CD4-positive, alpha-beta T cell treated with Interleukin-2 at 100 ng/mL for 4 hours (primary cell): ENCODE measurements at places on chromosomes 12 and 14.

- no peak for DNase-seq
Observed at GRCh38 chr12:20497707-20498106, 129.4 kb downstream of the PDE3A start.

GRCh38 chr12:57881475-57881874 lies 34.9 kb upstream of the CTDSP2 start:
- DNase-seq = no peak

DNA sequence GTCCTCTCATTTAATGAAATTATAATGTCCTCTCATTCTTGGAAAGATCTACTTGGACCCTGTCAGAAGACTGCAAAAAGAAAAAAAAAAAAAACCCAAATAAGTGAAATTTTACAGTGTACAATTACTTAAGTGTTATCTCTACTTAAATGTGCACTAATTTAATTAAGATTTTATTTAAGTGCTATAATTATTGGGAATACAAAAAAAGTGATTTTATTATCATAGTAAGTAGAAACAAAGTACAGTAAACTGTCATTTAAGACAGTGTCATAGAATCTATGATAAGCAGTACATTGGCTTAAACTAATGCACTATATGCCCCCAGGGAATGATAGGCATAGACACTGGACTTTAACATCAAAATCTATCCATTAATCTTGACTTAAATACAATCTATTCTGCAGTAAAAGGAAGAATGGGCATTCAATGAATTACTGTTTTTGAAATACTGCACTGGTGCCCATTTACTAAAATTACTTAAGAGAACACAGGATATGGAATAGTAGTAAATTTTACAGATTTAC lies 23.3 kb downstream of the INSM2 start:
- DNase-seq = no peak

- no peak for DNase-seq
Observed at GRCh38 chr12:102317155-102317554, 119.5 kb upstream of the PMCH start.

- DNase-seq = no peak
Observed at GRCh38 chr14:88045705-88046104, 40.8 kb downstream of the GPR65 start.

GRCh38 chr14:31268216-31268615 lies 60.6 kb upstream of the HECTD1 start:
- DNase-seq = no peak

- DNase-seq = no peak
Observed at GRCh38 chr14:73862480-73862879, 10.8 kb downstream of the PTGR2 start.

DNA sequence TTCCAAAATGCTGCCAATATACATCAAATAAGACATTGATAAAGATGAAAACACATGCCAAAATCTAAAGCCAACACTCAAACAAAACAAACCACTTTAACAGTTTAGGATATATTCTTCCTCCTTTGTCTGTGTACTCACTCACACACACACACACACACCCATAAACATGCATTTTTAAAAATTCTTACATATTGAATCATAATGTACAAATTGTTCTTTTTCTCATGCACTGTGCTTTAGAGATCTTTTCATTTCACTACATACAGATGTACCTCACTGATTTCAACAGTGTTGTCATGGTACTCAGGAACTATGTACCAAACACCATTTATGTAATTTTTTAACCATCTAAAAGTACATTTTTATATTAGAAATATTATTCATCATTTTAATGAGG lies 9.5 kb upstream of the RERG start:
- DNase-seq = no peak

DNA sequence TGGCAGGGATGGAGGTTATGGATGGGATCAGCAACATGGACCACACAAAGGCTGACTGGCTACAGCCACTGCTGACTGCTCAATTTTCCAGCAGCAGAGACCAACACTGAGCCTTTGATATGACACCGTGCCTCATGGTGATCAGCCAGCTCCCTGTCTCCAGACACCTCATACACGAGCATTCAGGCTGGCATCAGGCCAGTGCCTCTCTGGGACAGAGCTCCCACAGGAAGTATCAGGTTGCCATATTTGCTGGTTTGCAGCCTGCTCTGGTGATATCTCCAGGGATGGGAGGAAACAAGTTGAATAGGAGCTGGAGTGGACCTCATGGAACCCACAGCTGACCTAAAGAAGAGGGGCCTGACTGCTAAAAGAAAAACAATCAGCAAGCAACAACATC lies 471.2 kb upstream of the ATXN7L3B start:
- DNase-seq = no peak

DNA sequence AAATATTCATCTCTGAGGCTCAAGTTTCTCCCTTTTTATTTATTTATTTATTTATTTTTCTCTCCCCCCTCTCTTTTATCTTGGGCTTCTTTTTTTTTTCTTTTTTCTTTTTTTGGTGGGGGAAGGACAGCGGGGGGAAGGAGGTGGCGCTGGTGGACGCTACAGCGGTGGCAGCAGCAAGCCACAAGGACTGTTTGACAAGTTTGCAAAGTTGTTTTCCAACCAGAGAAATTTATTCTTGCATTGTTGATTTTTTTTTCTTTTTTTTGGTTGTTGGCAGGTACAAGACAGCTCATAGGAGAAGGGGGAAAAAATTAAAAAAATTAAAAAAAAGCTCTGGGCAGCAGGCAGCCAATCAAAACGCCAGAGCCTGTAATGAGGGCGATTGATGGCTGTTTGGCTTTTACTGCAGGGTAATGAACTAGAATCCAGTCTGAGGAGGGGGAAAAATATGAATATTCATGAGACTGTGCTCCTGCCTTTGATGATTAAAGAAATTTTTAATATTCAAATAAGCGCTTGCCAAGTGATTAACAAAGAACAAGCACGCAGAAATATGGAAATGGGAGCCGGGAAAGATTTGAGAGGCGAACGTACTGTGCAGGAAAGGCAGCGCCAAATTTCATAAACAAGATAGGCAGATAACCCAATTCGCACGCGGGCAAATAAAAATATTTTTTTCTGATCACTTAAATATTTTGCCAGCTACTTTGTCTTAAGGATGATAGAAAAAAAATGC lies 36.2 kb downstream of the BCL11B start:
- DNase-seq = no peak

- no peak for DNase-seq
Observed at GRCh38 chr14:68374682-68375081, 418.2 kb downstream of the ZFP36L1 start.

DNA sequence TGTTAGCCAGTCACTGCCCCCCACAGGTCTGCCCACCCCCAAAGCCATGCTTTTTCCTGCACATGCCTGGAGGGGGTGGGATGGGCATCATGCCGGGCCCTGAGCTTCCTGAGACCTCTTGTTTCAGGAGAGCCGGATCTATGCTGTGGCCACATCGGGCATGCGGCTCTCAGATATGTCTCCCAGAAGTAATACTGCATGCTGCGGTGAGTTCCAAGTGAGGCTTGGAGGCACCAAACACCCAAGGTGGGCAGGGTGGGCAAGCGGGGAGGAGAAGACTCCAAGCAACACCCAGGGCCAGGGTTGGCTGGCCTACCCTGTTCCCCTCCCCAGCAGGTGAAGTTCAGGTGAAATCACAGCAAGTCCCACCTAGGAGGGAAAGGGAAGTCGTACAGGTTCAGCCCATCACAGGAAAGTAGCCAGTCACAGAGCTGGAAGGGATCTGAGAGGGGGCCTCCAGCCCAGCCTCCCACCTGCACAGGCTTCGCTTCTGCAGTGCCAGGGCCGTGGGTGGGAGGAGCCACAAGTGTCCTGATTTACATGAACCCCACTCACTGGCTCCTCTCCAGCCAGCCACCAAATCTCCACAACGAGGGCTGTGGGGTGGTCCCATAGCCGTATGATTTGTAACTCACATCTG lies 30.9 kb downstream of the PIGH start:
- no peak for DNase-seq

DNA sequence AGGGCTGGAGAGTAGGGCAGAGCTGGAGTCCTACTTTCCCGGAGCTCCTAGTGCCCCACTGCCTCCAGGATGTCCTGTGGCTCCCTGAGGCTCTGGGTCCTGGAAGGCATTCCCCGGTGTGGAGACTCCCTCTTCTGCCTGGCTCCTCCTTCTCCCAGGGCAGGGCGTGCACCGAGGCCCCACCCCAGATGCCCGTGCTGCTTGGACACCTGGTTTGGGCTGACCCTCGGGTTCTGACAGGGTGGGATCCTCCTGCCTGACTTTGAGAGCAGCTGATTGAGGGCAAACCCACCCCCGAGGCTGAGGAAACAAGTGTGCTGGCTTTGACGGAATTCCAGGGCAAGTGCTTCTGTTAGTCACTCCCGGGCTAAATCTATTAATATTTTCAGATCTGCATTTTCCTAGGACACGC lies 15.4 kb downstream of the TEAD4 start:
- no peak for DNase-seq

DNA sequence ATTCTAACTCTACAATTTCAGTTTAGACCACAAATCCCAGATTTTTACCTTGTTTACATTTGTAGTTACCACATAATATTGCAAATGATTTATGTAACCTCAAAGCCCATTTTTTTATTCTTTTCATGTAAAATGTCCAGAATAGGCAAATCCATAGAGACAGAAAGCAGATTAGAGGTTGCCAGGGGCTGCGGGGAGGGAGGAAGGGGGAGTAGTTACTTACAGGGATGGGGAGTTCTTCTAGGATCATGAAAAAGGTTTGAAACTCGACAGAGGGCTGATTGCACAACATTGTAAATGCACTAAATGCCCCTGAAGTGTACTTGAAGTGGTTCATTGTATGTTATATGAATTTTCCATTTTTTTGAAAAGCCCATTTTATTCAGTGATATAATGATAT lies 66.5 kb downstream of the PPP2R5C start:
- no peak for DNase-seq

- DNase-seq = no peak
Observed at GRCh38 chr14:102683399-102684297, 91.2 kb downstream of the RCOR1 start.

GRCh38 chr14:70842851-70843462 lies 33.6 kb upstream of the MAP3K9 start:
- DNase-seq = no peak

DNA sequence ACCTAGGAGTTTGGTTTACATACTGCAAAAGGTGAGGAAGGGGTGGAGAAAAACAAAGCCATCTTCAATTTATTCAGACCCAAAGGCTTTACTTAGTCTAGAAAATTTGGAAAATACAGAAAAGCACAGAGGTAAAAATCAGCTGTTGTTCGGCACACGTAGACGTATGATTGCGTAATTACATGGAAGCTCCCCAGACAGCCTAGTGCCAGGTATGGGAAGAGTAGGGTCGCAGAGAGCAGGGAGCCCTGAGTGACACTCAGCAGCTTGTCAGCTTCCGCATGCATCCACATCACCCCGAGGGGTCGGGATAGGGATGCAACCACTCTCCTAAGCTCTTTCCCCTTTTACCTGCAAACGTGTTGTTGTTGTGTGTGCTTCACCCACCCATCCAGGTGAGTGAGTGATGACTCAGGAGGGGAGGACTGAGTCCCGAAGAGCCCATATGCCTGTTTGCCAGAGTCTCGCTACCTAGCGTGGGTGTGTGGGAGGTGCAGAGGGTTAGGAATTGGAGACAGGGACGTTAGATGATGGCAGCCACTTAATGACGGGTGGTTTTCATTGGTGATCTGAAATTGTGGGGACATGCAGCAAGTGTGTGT lies 20.1 kb downstream of the PIWIL1 start:
- DNase-seq = no peak

DNA sequence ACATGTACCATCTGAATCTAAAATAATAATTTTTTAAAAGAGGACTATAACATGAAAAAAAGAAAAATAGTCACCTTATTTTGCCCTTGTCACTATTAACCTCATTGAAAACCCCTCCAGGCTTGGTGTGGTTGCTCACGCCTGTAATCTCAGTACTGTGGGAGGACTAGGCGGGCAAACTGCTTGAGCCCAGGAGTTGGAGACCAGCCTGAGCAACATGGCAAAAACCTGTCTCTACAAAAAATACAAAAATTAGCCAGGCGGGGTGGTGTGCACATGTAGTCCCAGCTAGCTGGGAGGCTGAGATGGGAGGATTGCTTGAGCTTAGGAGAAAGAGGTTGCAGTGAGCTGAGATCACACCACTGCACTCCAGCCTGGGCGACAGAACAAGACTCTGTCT lies 126.3 kb upstream of the KRAS start:
- DNase-seq = no peak

DNA sequence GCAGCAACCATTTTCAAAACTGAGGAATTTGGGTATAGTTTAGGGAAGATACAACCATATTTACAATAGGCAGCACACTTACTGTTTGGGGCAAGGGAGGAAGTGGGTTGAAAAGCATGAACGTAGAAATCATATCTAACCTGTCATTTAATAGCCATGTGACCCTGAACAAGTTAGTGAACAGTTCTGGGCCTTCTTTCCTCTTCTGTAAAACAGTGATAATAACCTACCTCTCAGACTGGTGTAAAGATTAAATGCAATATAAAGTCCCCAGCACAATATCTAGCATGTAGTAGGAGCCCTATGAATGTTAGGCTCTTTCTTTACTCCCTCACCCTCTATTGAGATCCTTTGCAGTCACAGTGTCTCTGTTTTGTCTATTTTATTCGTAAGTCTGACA lies 33.5 kb downstream of the A2ML1 start:
- no peak for DNase-seq

- DNase-seq = no peak
Observed at GRCh38 chr12:131047789-131048610, 94.3 kb downstream of the ADGRD1 start.

- DNase-seq = no peak
Observed at GRCh38 chr14:91985008-91985407, 37.5 kb upstream of the FBLN5 start.

GRCh38 chr12:71107936-71108335 lies 49.9 kb downstream of the TSPAN8 start:
- DNase-seq = no peak

- no peak for DNase-seq
Observed at GRCh38 chr12:29944269-29945000, 160.7 kb upstream of the TMTC1 start.

GRCh38 chr14:76996563-76997146 lies 31.9 kb downstream of the IRF2BPL start:
- DNase-seq = no peak
